Stimulated activated CD8-positive, alpha-beta memory T cell treated with anti-CD3 and anti-CD28 coated beads, Interleukin-15, amount 100 ng/mL, for 24 hours (primary cell): ENCODE measurements at places on chromosomes 11 and 22.
A peak's percentile ranks its signal among the peaks of the same experiment; 100 is the strongest.

- no peak for DNase-seq
Observed at GRCh38 chr22:20166703-20167102, 15.8 kb upstream of the CCDC188 start.

DNA sequence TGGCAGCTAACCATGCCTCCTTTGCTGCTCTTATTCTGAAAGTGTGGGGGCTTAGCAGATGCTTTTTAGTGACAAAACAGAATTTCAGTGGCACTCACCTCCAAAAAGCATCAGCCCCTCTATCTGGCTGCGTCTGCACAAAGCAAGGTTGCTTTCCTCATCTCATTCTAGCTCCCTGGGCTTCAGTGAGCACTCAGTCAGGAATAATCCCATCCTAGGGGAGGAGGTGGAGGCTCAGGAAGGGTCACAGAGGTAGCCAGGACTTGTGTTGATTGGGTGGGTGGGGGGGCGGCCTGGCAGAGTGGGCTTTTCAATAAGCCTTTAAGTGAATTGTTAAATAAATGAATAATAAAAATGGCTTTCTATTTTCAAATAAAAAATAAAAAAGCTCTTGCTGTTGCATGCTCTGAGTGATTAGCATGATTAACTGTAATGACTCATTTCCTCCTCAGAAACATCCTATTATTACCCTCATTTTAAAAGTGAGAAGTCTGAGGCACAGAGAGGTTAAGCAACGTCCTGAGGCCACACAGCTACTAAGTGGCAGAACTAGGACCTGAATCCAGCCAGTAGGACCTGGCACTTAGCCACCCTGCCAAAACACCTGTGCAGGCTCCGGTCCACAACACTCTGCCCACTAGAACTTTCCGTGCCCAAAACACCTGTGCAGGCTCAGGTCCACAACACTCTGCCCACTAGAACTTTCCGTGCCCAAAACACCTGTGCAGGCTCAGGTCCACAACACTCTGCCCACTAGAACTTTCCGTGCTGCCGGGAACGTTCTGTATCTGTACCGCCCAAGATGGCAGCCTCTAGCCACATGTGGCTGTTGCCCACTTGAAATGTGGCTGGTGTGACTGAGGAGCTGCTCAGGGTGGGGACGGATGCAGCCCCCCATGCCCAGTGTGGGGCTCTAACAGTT, 5.5 kb downstream of the B3GAT1 start:
- no peak for DNase-seq

DNA sequence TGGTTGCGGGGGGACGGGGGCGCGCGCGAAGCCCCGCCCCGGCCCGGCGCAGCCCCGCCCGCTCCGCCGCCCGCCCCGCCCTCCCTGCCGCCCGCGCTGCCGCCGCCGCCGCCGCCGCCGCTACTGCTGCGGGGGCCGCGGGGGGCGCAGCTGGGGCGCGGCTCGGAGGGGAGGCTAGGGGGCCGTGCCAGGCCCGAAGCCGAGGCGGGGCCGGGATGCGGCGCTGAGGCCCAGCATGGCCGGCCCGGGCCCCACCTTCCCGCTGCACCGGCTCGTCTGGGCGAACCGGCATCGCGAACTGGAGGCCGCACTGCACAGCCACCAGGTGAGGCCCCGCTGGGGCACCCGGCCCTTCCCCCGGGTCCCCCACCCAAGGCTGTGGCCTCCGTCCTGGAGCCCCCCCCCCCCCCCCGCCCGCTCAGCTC, at the start of gene ANKRD13D:
Gene ANKRD13D (plus strand): TSS at position 78 of the 425 bp plus-strand sequence. CDS start 158 bp downstream, at position 236.
- no peak for DNase-seq

GRCh38 chr11:64859542-64860414, 15.3 kb upstream of the CDC42BPG start:
- no peak for DNase-seq

DNA sequence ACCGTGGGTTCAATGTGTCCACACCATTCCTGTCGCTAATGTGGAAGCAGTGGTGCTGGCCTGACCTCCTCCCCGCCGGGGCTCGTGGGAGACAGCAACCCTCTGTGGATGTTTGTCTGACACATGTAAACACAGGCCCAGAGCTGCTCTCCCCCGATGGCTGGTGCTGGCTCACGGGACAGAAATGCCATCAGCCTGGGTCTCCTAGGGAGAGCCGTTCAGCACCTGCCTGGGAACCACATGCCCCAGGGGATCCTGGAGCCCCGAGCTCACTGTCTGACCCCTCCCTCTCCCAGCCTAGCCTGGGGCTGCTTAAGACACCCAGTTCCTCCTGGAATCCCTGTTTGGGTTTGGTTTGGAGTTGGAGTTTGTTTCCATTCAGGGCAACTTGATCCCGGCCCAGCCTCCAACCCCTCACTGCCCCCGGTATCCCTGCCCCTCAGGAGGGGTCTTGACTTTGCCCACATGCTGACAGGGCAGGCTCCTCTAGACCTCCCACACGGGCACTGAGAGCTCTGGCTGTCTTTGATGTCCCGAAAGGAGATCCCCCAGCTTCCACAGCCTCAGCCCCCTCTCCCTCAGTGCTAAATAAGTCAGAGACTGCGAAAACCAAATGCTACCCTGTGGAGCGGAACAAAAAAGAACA, 50.9 kb upstream of the WNT11 start:
- DNase-seq: no peak

DNA sequence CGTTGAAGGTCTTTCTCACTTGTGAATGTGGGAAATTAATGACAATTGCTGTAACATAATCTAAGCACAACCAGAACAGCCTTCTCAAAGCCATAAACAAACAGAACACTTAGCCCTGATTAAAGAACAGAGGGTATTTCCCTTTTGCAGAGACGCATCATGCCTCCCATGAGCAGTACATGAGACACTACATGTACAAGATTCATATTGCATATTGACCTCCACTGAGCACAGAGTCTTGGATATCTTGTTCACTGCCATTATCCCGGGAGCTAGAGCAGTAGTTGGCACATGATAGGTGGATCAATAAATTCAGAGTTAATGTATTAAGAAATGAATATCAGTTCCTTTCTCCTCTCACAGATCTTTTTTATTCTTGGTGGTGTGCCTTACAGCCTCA, 1194.3 kb upstream of the TENM4 start:
- DNase-seq: no peak

- peak; percentile 27 for DNase-seq
Observed at GRCh38 chr11:5684646-5685362, at the start of gene TRIM5. Gene TRIM5, minus strand, starts transcription at chr11:5685074. Its CDS starts 4,897 bp downstream, at chr11:5680177.

GRCh38 chr11:22583963-22584492, 41.6 kb downstream of the FANCF start:
- DNase-seq: no peak

- DNase-seq: no peak
Observed at GRCh38 chr11:74672956-74673692, 58.1 kb downstream of the CHRDL2 start.

DNA sequence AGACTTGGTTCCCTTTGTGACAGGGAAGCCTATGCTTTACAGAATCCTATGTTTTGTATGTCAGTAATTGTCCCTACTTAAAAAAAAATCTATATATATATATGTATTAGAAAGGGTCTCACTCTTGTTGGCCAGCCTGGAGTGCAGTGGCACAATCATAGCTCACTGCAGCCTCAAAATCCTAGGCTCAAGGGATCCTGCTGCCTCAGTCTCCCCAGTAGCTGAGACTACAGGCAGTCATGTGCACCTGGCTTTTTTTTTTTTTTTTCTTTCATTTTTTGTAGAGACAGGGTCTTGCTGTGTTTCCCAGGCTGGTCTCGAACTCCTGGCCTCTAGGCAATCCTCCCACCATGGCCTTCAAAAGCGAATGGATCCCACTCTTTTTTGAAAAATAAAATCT, 2.1 kb upstream of the NEAT1 start:
- DNase-seq: no peak

- DNase-seq: peak; percentile 23
Observed at GRCh38 chr11:45146072-45147016, at the start of gene PRDM11. Gene PRDM11, plus strand, starts transcription at chr11:45146639. Its CDS starts 35,128 bp downstream, at chr11:45181767.

DNA sequence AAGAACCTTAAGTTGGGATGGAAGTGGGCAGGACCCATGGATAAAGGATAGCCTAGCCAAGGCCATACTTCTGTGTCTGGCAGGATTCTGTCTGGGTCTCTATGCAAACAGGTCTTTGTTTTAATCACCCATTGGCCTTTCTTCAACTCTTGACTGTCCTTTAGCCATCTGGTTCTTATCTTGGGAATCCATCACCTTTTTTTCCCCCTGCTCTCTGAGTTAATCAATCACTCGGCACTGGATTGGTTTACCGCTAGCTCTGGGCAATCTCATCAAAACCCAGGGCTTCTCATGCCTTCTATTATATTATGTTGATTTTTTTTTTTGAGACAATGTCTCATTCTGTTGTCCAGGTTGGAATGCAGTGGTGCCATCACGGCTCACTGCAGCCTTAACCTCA, 1.8 kb upstream of the RNF169 start:
- DNase-seq: no peak

- DNase-seq: no peak
Observed at GRCh38 chr22:48135592-48135991, 1373.1 kb downstream of the TBC1D22A start.

- DNase-seq: no peak
Observed at GRCh38 chr11:57868491-57868890, 106.9 kb downstream of the CTNND1 start.

DNA sequence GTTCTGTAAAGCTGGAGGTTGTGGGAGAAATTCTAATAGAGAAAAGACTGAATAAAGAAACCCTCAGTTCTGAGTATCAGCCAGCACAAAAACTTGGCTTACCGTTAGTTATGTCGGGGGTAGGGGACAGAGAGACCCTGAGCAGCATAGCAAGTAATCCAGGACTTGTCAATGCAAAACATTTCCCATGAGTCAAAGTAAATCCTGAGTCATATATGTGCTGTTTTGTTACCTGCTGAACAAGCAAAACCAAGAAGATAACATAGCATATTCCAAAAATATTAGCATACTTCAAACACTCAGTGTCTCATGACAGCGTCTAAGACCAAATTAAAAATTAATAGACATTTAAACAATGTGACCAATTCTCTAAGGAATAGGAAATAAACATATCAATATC, 75.1 kb upstream of the LUZP2 start:
- no peak for DNase-seq

- DNase-seq: no peak
Observed at GRCh38 chr11:45641961-45642360, 23.5 kb downstream of the CHST1 start.

DNA sequence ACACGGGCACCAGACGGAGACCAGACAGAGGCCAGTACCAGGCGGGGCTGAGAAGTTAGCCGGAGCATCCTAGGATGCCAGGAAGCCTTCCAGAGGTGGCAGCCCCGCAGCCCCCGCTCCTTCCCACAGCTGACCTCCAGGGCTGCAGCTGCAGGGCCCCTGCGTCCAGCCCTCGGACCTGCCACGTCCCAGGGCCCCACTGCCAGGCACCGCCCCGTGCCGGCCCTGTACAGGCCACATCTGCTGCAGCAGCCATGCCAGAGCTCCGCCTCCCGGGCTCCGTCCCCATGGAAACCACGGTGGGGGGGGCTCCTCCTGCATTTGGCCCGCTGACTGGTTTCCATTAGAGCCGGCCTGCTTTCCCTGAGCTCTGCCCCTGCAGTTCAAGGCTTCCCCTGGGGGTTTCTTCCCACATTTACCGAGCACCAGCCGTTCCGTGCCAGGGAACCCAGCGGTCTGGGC, 62.5 kb upstream of the PPARA start:
- no peak for DNase-seq

GRCh38 chr11:76706667-76707066, 36.1 kb upstream of the LRRC32 start:
- DNase-seq: no peak

- no peak for DNase-seq
Observed at GRCh38 chr22:23107487-23108248, 34.1 kb downstream of the RSPH14 start.

DNA sequence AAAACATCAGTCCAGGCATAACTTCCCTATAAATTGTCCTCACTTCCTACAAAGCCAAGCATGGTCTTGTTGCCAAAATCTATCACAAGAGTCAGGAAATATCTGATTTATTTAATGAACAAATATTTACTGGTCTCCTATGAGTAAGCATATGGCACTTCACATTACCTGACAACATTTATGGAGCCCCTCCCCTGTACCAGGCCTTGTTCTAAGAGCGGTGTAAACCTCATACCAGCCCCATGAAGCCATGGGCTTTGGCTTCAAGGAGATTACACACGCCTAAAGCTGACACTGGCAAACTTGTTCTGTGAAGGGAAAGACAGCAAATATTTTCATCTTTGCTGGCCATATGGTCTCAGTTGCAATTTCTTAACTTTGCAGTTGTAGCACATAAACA, 43.0 kb upstream of the EIF3D start:
- DNase-seq: no peak

- DNase-seq: no peak
Observed at GRCh38 chr11:75874684-75875341, 59.8 kb downstream of the UVRAG start.

DNA sequence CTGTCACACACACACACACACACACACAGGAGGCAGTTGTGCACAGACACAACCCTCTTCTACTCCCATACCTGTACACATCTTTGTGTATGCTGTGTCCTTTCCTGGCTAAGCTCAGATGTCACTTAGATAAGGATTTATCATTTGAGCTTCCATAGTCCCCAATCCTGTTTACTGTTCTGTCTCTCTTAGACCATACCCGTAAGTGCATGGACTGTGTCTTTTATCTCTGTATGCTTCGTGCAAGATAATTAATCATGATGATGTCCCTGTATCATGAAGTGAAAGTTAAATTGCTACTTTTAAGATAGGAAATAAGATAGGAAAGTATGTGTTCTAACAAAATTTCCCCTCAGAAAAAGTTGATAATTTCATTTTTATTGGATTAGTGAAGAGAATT, 30.3 kb downstream of the PRMT3 start:
- no peak for DNase-seq

DNA sequence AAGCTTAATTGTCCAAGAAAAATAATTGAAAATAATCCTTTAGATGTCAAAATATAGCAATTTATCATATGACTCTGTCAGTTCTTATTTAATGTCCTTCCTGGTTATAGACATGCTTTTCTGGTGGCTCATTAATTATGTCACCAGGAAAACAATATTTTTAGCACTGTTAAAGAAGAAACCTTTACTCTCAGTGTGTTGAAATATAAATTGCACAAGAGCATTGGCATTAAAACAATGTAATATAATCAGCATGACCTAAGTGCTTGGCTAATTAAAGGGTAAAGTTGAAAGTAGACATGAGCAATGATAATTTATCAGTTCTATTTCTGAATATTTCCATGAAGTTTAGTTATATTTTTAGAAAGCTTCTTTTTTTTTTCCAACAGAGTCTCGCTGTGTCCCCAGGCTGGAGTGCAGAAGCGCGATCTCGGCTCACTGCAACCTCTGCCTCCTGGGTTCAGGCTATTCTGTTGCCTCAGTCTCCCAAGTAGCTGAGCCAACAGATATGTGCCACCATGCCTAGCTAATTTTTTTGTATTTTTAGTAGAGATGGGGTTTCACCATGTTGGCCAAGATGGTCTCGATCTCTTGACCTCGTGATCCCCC, 232.3 kb downstream of the JRKL start:
- no peak for DNase-seq

GRCh38 chr22:20748731-20749428, 25.0 kb upstream of the SERPIND1 start:
- DNase-seq: no peak

DNA sequence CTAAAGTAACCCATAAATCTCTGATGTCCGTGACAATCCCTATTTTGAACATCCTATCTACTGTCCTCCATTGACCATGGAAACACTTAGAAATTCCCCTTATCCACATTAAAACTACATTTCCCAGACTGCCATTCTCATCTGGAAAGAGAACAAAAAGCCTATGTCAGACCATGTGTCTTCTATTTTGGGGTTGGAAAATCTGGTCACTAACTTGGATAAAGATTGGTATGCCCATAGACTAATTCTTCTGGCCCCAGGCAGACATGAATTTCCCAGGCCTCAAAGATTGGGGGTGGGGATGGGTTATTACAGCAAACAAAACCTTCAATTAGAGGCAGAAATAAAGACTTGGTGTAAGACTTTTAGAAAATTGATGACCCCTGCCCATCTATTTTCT, 30.9 kb upstream of the CREB3L1 start:
- no peak for DNase-seq
